ENCODE measurements at places on chromosomes 3 and 15.
A peak's percentile ranks its signal among the peaks of the same experiment; 100 is the strongest.

- peak; percentile 26 for DNase-seq
Measured at GRCh38 chr3:121995161-121996137, 26.6 kb downstream of the ILDR1 start.

DNA sequence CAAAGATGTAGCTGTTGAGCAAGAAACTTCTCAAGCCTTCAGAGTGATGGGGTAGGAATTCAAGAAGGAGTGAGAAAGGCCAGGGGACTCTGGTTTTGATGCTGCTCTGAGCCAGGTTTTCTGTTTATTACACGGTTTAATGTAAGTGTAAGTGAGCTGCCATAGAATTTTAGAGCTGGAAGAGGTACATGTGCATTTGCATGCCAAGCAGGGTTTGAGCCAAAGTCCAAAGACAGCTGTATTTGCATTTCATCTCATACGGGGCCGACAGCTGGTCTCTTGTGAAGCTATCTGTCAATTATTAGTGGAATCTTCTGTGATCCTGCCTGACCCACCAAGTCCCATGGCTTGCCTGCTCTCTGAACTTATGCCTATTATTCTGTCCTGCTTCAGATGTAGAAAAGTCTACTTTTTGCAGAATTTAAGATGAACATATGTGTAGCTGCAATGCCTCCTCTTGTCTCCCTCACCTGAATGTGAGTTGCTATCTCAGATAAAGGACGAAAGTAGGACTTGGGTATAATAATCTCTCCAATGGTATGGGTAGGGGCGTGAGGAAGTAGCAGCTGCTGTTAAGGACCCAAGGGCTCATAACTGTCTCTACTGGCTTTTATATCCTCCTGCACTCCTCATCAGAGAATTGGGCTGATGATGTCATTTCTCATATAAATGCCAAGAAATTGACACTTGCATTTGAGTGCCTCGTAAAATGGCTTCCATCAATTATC lies 160.0 kb downstream of the SQOR start:
- DNase-seq = no peak

DNA sequence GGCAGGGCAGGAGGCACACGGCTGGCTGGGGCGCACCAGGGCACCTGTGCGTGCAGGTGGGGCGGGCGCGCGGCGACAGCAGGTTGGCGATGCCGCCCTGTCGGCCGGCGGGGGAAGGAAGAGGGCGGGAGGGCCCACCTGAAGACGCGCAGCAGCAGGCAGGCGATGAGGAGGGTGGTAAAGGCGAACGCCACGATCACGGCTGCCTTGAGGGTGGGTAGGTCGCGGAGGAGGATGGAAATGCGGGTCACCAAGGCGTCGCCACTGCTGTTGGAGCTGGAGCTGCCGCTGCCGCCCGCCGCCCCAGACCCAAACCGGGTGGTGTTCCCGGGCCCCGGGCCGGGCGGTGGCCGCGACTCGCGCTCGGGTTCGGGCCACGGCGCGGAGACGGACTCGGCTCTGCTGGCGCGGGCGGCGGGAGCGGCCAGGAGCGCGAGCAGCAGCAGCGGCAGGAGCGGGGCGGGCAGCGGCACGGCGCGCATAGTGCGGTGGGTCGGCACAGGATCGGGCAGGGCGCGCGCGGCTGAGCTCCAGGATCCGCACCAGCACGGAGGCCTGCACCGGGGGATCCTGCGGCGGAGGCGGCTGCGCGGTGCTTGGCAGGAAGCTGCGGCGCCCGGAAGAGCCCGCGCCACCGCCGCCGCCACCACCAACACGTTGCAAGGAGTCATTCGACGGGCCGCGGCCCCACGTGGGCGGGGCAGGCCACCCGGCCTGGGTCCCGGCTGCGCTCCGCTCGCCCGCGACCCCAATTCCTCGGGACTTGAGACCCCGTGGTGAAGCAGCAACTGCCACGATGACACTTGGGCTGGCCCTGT lies at the start of gene FAM174B:
Gene FAM174B (minus strand): TSS at position 598 of the 818 bp plus-strand sequence.
- peak; percentile 7 for DNase-seq

GRCh38 chr3:104951426-104951825 lies 415.3 kb upstream of the ALCAM start:
- DNase-seq = no peak

- DNase-seq = no peak
Measured at GRCh38 chr3:112640276-112640929, 540 bp downstream of the CCDC80 start.

GRCh38 chr3:188323067-188323842 lies 169.3 kb downstream of the LPP start:
- no peak for DNase-seq

GRCh38 chr3:66532160-66532587 lies 31.4 kb upstream of the LRIG1 start:
- no peak for DNase-seq

DNA sequence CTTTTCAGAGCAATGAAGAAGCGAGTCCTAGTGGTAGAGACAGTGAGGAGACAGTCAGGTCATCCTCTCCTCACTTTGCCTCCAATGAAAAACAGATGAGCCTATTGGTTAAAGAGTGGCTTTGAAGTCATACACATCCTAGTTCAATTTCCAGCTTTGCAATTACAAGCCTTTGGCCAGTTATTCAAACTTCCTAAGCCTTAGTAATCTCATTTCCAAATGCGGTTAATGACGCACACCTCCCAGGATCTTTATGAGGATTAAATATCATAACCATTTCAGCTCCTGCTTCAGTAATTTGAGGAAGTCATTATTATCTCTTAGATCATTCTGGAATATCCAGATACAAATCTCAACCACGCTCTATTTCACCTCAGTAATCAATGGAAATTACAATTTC lies 10.0 kb upstream of the ST6GAL1 start:
- DNase-seq = no peak

- no peak for DNase-seq
Measured at GRCh38 chr3:107897471-107898061, 193.3 kb downstream of the CD47 start.

- DNase-seq = no peak
Measured at GRCh38 chr3:65963787-65964677, 74.7 kb downstream of the MAGI1 start.

DNA sequence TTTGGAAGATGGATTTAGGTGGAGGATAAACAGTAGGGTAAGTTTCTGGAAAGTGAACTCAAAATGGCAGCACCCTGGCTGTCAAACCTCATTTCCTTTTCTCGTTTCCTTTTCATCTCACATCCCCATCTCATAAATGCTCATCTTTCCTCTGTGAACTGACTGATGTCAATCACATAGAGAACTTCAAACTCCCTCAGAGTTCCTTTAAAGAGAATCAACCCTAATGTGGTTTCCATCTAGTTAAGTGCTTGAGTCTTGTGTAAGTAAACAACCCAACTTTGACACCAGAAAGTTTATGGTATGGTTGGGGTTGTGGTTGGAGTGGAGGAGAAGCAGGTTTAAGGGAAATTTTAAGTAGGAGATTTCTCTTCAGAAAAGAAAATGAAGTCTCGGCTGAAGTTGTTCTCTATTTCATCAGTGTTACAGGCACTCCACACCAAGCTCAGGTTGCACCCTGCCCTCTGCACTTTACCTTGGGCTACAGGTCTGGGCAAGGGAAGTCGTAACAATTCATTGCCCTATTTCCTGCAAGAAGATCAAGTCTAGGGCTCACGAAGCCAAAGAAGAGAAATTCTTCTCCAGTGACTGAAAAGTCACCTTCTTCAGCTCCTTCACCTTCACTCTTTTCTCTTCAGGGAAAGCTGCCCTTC lies 34.4 kb upstream of the TNIK start:
- no peak for DNase-seq

DNA sequence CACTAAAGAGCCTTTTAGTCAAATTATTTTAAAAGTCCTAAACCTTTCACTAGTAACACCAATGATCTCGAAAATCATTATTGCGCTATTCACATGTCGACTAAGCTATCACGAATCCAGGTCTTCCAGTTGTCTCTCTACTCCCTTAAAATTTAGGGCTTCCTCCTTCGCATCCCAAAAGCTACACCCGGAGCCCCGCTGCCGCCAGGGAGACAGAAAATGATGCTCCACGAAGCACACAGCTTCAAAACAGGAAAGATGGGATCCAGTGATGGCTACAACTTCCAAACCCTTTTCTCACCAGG lies 253 bp downstream of the IFT80 start:
- DNase-seq = no peak

- DNase-seq = no peak
Measured at GRCh38 chr15:67465196-67465952, 55.6 kb upstream of the C15orf61 start.

DNA sequence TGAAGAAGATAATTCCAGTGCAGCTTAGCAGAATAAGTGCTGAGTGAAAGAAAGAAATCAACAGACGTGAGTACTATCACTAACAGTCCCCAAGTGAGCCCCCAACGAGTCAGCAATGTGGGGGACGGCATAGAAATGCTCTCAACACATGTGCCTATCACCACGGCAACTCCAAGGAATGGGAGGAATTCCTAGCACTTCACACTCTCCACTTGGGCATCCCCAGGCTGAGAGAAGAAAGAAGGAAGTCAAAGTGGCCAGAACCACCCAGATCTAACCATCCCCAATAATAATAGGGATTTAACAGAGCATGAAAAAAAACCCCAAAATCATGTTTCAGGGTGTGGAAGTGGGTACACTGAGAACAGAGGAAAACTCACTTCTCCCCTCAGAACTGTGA lies 29.3 kb upstream of the CPNE4 start:
- no peak for DNase-seq

DNA sequence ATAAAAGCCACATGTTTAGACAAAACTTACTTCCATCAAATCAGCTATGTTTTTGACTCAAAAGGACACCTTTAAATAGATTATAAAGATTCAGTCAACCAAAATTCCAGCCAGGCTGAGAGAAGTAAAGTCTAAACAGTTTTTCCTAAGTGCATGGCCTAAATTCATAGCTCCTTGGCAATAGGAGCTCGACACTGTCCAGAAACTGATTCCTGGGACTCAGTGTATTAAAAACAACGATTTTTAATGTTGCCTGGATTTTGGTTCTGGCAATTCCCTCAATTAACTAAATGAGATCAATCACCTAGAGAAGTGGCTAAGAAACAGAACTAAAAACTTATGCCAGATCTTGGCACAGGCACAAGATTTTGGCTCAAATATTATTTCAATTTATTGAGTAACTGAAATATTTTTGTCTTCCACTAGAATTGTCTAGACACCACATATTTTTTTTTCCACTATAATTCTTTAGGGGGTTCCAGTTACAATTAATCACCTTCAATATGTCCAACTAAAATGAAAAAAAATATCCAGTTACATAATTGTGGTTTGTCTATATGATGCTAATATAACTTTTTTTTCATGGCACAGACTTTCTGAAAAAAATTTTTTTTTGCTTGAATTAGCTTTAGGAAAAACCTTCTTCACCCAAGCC lies 135.9 kb downstream of the TFDP2 start:
- DNase-seq = no peak

- no peak for DNase-seq
Measured at GRCh38 chr3:95607926-95608325, 1206.5 kb upstream of the EPHA6 start.

DNA sequence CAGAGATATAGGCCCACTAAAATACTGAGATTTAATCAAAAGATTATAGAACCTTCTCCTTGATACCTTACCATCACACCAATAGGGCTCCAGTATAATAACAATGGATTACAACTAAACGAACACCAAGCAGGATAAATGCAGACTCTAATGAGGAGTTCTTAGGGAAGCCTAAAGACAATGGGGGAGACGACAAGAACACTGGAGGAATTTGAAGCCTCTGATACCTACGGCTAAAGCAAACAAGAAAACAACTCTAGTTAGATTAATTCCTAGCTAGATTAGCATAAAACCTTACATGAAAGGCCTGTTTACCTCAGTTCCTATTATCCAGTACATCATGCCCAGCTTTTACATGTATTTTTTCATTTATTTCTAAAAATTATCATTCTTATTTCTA lies 35.1 kb downstream of the NGLY1 start:
- no peak for DNase-seq

DNA sequence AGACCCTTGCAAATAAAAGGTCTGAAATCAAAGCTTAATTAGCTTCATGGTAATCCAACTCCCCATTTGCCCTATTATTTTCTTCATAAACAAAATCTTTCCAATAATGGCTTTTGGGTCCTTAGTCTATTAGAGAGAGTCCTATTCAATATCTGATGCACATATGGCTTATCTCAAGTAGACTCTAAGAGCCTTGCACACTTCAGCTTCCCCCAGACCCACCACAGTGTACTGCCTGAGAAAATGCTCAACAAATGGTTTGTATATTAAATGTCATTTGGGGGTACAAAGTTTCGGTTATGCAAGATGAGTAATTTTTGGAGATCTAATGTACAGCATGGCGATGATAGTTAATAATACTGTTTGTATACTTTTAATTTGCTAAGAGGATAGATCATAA lies 28.9 kb downstream of the FSTL1 start:
- DNase-seq = no peak
